SW 1271 (cell line): ENCODE measurements at places on chromosomes 4 and X.

DNA sequence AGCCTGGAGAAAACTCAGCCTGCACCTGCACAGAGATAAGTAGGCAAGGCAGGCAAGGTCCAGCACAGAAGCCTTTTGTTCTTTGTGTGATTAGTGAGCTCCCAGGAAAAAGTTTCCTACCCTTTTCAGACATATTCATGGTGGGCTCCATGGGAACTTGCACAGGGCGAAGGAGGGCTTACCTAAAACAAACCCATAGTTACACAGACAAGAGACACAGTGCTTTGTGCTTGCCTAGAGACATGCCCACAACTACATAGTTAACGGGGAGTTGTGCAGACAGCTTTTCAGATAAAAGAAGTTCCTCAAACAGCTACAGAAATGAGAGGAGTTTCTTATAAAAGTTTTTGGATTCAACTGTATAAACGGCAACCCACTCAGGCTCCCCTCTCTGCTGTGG is 180.5 kb downstream of the GLUD2 start:
- DNase-seq: no peak

DNA sequence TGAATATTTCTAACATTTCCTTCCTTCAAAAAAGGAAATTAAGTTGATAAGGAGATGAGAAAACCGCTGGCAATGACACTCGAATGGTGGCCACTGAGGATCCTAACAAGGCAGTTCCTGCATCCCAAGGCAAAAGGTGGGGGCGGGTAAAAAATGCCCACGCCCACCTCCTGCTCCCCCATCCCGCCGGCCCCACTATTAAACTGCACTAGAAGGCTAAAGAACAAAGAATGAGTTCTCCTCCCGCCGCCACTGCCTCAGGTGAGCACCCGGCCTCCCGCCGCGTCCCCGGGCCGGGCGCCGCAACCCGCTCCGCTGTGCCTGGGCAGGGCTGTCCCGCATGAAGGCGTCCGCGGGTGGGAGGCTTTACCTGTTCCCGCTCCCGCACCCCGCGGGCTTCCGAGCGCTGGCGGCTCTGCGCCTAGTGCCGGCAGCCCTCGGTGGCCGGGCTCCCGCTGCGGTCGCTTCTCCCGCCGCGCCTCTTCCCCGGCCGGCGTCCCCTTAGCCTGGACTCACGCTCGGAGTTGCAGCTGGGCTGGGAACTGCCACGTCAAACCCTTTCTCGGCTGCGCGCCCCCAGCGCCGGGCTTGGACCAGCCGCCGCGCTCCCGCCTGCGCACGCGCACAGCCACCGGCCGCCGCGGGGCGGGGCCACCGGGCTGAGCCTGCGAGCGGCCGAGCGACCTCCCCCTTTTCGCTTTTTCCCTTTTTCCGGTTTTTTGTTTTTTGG is at the start of gene SEC24D:
TSS of gene SEC24D (minus strand) at position 556 of the 730 bp plus-strand sequence. CDS start 2,430 bp downstream, outside the sequence.
- DNase-seq: peak; percentile 73

DNA sequence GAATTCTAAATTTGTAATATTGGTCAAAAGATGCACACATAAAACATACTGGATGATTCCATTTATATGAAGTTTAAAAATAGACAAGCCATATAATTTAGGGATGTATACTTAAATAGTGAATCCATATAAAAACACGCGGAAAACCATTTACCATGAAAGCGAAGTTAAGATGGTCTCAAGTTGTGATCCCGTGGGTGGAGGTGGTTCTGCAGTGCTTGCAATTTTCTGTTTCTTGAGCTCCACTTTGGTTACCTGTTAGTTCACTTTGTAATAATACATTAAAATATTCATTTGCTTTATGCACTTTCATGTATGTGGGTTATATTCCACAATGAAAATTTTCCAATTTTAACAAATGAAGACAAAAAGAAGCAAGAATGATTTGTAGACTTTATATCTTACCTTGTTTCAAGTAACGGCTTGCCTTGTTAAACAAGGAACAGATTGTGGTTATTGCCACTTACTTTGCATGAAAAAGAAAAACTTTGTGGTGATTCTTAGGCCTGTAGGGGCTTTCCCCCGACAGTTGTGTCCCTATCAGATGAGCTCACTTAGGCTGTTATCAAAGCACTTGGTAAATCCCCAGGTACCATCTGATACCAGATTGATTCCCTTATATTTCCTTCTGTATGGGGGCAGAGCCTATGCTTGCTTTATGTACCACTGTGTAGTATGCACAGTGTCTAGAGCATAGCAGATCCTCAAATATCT is 12.2 kb downstream of the UCP1 start:
- no peak for DNase-seq

DNA sequence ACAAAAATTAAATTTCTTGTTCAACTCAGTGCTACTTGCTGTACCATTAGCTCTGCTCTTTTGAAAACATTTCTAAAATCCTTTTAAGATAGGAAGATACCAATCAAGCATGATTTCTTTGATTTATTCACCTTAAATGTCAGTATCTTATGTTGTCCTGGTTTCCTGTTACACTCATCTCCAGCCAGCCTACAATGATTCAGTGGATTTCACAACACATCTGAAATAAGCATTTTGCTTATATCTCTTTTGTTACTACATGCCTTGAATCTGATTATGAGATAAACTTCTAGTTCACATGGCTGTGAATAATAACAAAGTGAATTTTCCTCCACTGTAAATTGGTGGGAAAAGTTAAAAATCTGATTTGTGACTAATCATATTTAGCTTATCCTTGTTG is 112.5 kb upstream of the BMP3 start:
- DNase-seq: no peak

GRCh38 chrX:65783746-65784145 is 116.3 kb downstream of the MSN start:
- DNase-seq: no peak

GRCh38 chr4:137124278-137124932 is 407.9 kb downstream of the PCDH18 start:
- peak; percentile 53 for DNase-seq

- DNase-seq: no peak
Measured at GRCh38 chrX:150623583-150623982, 55.2 kb downstream of the MTM1 start.

- no peak for DNase-seq
Measured at GRCh38 chrX:68878977-68879645, 50.3 kb downstream of the EFNB1 start.

DNA sequence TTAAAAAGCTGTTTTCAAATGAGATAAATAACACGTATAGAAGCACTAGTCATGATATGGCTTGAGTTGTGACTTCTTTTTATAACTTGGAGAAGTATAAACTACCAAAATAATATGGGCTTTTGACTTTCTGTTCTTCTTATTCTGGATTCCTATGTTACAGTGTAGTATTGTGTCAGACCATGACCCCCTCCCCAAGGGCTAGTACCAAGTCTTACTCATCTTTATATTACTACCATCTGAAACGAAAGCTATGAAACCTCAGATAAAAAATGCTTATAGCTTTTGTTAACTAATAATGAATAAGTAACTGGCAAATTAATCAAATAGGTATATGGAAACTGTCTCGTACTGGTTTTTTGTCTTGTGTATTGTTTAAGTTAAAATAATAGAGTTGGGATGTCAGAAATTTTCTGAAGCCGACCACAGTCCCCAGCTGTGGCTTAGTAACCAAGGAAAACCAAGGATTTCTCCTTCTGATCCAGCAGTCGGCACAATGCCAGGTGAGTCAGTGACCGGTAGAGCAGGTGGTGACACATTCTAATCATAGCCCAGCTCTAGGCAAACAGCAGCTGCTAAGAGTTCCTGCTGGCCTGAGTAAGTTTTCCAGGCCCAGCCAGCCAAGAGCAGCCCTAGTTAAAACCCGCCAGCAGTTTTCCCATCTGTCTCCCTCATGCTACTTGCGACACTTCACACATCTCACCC is 163.3 kb upstream of the PRDX4 start:
- peak; percentile 75 for DNase-seq

DNA sequence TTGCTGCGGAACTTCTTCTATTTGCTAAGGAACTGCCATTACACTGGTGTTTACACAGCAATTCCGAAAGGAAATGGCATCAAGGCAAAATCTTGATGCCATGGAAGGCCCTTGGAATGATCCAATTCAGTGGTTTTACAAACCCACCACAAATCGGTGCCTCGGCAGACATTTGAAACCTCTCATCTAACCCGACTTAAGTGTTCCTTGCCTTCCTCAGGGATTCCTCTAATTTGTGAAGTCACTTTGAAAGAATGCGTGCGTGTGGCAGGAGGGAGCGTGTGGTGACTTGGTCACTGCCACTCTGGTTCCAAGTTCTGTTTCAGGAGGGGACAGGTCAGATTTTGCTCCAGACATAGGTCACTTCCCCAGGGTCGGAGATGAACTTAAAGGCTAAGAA is 4.8 kb downstream of the NOP14 start:
- no peak for DNase-seq

DNA sequence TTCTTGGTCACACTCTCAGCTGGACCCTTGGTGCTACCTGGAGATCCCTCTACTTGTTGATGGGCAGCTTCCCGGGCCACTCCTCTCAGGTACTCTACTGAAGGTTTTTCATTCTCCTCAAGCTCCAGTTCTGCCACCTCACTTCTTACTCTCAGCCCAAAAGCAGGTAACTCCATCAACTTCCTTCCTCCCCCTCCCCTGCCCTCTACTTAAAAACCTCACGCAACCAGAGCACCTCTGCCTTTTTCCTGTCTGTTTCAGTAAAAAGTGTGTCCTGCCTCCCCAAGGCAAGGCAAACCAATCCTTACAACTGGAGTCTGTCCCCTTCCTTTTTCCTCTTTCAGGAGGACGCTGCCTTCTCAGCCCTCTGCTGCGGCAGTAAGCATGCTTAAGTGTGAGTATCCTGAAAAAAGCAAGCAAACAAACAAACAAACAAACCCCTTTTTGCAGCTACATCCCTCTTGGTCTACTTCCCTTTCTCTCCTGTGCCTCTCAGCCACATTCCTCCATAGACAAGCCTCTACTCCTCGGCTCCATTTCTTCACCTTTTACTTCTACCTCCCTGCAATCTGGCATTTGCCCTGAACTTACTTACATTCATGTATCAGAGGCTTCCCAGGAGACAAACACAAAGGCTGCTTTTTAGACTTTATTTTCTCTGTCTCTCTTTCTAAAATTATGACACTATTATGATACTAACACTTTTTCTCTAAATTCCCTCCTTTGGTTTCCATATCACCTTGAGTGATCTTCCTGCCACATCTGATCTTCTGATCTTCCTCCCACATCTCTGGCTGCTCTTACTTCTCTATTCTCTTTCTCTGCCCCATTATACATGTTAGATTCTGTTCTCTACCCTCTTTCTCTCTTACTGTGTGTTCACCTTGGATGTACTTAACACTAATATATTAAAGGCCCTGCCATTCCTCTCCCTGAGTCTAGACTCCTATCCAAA is 5.4 kb downstream of the ALPK1 start:
- no peak for DNase-seq

DNA sequence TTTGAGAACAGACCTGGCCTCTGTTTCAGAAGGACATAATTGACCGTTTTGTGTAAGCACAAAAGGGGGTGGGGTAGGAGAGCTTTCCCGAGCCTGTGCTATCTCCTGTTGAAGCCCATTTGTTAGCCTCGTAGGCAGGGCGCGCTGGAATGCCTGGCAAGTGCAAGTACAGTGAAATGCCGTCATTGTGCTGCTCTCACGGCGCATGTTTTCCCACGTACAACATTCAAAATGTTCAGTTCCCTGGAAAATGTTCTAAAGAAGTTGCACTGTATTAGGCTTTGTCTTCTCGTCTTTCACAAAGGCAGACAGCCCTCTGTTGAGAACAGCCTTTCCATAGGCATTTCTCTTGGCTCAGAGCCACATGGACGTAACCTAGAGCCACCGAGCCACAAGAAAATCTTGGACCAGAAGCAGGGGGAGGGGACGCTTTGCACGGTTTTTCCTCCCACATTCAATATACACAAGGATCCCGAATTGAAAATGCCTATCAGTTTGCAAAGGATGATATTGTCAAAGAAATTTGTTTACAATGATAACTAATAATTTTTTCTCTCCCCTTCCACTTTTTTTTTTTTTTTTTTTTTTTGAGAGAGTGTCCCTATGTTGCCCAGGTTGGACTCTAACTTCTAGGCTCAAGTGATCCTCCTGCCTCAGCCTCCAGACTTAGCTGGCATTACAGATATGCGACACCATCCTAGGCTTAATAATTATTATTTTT is 54.6 kb upstream of the RAPGEF2 start:
- no peak for DNase-seq

DNA sequence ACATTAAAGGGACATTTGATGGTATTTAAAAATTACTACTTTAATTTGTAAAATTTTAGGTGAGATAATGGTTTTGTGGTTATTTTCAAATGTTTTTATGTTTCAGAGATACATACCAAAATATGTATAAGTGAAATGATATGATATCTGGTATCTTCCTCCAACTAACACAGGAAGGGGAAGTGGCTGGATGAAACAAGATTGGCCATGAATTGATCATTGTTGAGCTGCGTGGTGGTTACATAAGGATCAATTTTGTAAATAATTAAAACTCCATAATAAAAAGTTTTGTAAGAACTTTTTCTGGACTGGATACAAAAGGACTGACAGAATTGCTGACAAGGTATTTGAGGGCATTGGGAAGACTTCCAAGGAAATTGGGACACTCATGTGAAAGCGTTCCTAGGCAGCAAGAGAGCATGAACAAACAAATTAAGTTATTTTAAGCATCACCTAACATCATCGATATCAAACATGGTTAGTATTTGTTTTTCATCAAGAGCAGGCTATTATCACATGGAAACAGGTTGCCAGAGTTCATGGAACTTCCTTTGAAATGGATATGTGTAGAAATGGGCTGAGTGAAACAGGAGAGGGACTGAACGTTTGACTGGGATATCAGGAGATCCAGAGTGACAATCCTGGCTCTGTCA is 4.4 kb upstream of the PGM2 start:
- no peak for DNase-seq

GRCh38 chr4:120718979-120719566 is 203.5 kb downstream of the PRDM5 start:
- peak; percentile 34 for DNase-seq

- no peak for DNase-seq
Measured at GRCh38 chr4:83266689-83267088, 17.9 kb downstream of the COQ2 start.

GRCh38 chr4:176791591-176792325 is 964 bp downstream of the VEGFC start:
- DNase-seq: peak; percentile 14

DNA sequence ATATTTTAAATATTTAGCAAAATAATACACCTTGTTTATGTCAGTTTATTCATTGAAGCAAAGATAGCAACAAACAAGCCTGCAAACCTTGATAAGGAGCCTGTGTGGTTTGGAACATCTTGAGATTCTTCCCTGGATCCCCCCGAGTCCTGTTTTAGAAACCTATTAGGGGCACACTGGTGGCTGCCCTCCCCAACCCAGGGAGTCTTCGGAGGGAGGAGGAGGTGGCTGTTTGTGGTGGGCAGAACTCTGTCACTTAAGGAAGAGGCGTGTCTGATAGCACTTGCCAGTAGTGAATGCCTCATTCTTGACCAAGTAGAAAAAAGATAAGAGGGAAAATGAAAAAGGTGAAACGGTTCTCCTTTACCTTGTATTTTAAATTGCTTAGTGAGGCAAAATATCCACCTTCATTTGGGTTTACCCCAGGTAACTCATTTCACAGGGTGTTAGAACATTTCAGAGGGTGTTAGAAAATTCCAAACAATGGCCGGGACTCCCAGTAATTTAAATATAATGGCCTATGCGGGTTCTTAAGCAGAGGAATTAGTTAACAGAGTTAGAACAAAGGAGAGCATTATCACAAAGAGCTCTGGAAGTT is 10.4 kb downstream of the KIT start:
- no peak for DNase-seq
